ENCODE measurements at places on chromosomes 1 and 21. TPM values are rescaled to one million over a fixed set of nuclear protein-coding genes. Genes with fewer than 3 reads are reported as not detected.

Gene KCNK1
- 9.7 TPM for total RNA-seq

Gene C1orf174
- 25.3 TPM for total RNA-seq

Gene CD160
- total RNA-seq, result not detected

Gene SH2D5
- 0.53 TPM for total RNA-seq

DNA sequence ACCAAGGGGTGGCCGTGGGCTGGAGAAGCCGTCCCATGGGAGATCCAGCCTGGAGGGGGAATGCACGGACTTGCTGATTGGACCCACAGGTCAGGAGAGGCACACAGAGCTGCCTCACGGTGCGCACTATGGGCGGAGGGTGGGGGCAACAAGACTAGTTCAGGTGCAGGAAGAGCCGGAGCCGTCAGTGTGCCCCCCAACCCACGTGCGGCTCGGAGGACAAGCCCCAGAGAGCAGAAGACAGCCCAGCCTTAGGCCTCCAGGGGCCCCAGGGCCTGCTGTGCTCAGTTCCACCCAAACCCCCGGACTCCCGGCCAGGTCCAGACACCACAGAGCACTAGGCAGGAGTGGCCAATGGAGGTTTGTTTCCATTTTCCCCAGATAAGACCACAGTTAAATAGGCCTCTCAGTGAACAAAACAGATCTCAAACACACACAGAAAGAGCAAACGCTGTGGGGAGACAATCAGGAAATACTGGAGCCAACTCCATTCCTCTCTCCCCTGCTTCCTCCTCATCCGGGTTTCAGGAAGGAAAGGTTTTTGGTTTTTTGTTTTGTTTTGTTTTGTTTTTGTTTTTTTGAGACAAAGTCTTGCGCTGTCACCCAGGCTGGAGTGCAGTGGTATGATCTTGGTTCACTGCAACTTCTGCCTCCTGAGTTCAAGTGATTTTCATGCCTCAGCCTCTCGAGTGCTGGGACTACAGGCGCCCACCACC lies 84.2 kb downstream of the ADSS2 start:
- peaks cover 9% of the 10 kb centered on the region for H3K4me1 ChIP-seq
- no peak overlapping the region for H3K4me3 ChIP-seq
- H3K27me3 ChIP-seq, result peaks cover 14% of the 10 kb centered on the region
- H3K36me3 ChIP-seq, result peaks cover 2% of the 10 kb centered on the region

- no peaks in the 10 kb centered on the region for H3K27me3 ChIP-seq
- no peak for DNase-seq
- no peak overlapping the region for H3K4me3 ChIP-seq
- H3K27ac ChIP-seq, result no peak overlapping the region
- H3K4me1 ChIP-seq, result no peaks in the 10 kb centered on the region
Measured at GRCh38 chr21:44356636-44357035, 3.2 kb downstream of the TRPM2 start.

DNA sequence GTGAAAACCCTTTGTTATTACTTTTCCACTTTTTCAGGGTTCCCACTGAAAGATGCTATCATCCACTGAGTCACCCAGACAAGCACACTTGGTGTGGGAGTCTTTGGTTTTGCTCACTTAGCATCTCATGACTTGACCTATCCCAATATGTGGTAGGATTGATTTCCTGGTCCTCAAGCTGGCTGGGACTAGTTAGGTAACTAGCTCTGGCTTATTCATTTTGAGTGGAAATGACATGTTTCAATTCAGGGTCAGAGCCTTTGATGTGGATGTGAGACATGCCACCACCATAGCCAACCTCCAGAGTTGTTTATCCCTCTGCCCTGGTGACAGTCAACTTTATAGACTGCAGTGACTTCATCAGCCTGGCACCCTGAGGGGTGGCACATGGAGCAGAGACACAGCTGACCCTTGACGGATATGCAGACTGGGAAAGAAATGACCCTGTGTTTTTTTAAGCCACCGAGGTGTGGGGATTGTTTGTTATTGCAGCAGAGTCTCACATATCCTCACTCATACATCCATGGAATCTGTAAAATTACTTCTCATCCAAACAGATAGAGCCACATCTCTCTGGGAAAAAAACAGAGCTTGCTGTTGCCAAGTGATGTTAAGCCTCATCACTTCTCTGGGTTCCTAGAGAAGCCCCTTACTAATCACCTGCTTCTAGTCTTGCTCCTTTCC lies 699.9 kb downstream of the MATN1 start:
- H3K27me3 ChIP-seq, result peaks cover 3% of the 10 kb centered on the region
- no peaks in the 10 kb centered on the region for H3K4me1 ChIP-seq
- no peaks in the 10 kb centered on the region for H3K36me3 ChIP-seq
- no peak for DNase-seq
- H3K4me3 ChIP-seq, result no peak overlapping the region
- no peak overlapping the region for H3K27ac ChIP-seq

- H3K4me3 ChIP-seq, result no peak overlapping the region
- H3K4me1 ChIP-seq, result no peaks in the 10 kb centered on the region
- no peak for DNase-seq
- no peak overlapping the region for H3K27ac ChIP-seq
- H3K36me3 ChIP-seq, result no peaks in the 10 kb centered on the region
- peaks cover 11% of the 10 kb centered on the region for H3K27me3 ChIP-seq
Measured at GRCh38 chr21:36571556-36571955, 91.6 kb upstream of the CLDN14 start.

- H3K4me3 ChIP-seq, result no peak overlapping the region
- H3K27me3 ChIP-seq, result peaks cover 27% of the 10 kb centered on the region
- no peaks in the 10 kb centered on the region for H3K36me3 ChIP-seq
Measured at GRCh38 chr1:203589171-203589570, 37.5 kb upstream of the ATP2B4 start.

- H3K27me3 ChIP-seq, result no peaks in the 10 kb centered on the region
- no peak overlapping the region for H3K27ac ChIP-seq
- H3K4me3 ChIP-seq, result no peak overlapping the region
Measured at GRCh38 chr1:110047463-110047862, 13.0 kb downstream of the STRIP1 start.

DNA sequence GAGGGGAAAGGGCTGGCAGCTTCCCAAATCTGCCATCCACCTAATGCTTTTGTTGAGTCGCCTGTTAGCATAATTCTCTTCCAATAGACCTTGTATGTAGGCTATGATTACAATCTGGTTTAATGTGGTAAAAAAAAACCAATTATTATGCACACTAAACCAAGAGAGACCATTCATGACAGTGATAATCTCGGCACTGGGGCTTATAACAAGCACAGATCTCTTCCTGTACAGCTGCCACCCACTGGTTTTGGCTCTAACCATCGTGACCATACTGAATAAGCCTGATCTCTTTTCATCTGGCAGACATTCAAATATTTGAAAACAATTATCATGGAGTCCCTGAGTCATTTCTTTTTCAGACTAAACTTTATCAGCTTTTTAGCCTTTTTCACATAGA lies 12.0 kb upstream of the SYT14 start:
- H3K27ac ChIP-seq, result no peak overlapping the region
- no peak for DNase-seq
- H3K4me1 ChIP-seq, result no peaks in the 10 kb centered on the region

- peaks cover 1% of the 10 kb centered on the region for H3K36me3 ChIP-seq
- no peak for DNase-seq
- H3K27ac ChIP-seq, result no peak overlapping the region
- peaks cover 40% of the 10 kb centered on the region for H3K27me3 ChIP-seq
- peaks cover 2% of the 10 kb centered on the region for H3K4me1 ChIP-seq
- H3K4me3 ChIP-seq, result peak overlapping the region; percentile 74
Measured at GRCh38 chr21:25560891-25561290, 46.4 kb downstream of the MRPL39 start.

DNA sequence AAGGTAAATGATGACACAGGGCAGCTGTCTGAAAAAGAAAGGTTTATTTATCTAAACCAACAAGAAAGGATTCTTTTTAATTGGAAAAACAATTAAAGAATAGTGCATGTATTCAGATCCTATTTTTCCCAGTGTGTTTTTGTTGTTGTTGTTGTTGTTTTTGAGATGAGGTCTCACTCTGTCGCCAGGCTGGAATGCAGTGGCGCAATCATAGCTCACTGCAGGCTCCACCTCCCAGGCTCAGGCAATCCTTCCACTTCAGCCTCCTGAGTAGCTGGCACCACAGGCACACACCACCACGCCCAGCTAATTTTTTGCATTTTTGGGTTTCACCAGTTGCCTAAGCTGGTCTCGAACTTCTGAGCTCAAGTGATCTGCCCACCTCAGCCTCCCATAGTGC lies 22.1 kb downstream of the NEK2 start:
- H3K27me3 ChIP-seq, result peaks cover 14% of the 10 kb centered on the region
- no peak overlapping the region for H3K27ac ChIP-seq
- peaks cover 7% of the 10 kb centered on the region for H3K4me1 ChIP-seq
- H3K36me3 ChIP-seq, result no peaks in the 10 kb centered on the region

GRCh38 chr1:15848143-15848928 lies 829 bp downstream of the SPEN start:
- H3K4me1 ChIP-seq, result peaks cover 18% of the 10 kb centered on the region
- H3K36me3 ChIP-seq, result no peaks in the 10 kb centered on the region
- H3K4me3 ChIP-seq, result peak overlapping the region; percentile 98
- H3K27ac ChIP-seq, result peak overlapping the region; percentile 99
- H3K27me3 ChIP-seq, result no peaks in the 10 kb centered on the region

- H3K4me1 ChIP-seq, result no peaks in the 10 kb centered on the region
- DNase-seq, result no peak
- no peak overlapping the region for H3K27ac ChIP-seq
- no peaks in the 10 kb centered on the region for H3K27me3 ChIP-seq
- H3K36me3 ChIP-seq, result no peaks in the 10 kb centered on the region
Measured at GRCh38 chr1:215899901-215900300, 332.8 kb downstream of the KCTD3 start.

- peaks cover 4% of the 10 kb centered on the region for H3K4me1 ChIP-seq
- peaks cover 2% of the 10 kb centered on the region for H3K27me3 ChIP-seq
- DNase-seq, result no peak
Measured at GRCh38 chr1:224519874-224520273, 85.3 kb upstream of the WDR26 start.

DNA sequence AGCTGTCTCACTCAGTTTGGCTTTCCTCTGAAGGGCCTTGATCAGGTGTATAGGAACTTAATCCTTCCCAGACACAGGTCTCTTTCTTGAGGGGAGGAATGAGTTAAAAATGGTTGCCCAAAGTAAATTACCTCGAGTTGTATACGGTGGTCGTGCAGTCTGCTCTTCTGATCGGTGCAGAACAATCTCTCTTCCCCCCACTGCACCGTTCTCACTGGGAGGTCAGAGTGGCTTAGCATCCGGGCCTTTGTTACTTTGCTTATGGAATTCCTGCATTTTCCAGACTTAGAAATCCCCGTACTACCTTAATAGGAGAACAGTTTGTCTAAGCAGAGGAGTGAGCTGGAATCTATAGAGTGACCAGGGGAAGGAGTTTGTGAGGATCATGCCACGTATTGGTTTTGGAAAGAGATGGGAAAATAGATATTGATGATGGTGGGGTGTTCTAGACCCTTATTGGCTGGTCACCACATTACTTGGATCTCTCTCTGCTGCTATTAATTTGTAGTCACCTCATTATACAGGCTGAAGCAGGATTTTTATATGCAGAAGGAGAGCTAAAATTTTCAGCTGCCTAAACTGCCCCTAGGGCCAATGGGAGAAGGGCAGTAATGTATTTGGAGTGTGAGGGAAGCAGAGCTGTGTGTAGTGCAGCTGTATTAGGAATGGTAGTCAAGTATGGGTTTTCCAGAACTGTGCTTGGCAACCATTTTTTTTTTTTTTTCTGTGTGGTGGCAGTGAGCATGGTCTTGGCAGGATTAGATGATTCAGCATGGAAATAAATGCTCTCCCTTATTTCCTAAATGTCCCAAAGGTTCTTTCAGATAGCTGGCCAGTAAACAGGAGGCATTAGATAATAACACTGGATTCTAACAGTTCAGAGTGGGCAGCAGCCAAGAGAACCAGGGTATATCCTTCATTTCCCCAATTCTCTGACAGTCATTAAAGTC lies 81.5 kb downstream of the NDUFS5 start:
- H3K27ac ChIP-seq, result no peak overlapping the region
- H3K4me3 ChIP-seq, result no peak overlapping the region
- peaks cover 28% of the 10 kb centered on the region for H3K4me1 ChIP-seq
- no peak for DNase-seq

GRCh38 chr1:41766041-41766440 lies 152.7 kb downstream of the HIVEP3 start:
- H3K36me3 ChIP-seq, result no peaks in the 10 kb centered on the region
- no peak overlapping the region for H3K27ac ChIP-seq
- no peak overlapping the region for H3K4me3 ChIP-seq
- no peaks in the 10 kb centered on the region for H3K4me1 ChIP-seq

- H3K4me1 ChIP-seq, result no peaks in the 10 kb centered on the region
- H3K27me3 ChIP-seq, result peaks cover 28% of the 10 kb centered on the region
- H3K27ac ChIP-seq, result no peak overlapping the region
- H3K4me3 ChIP-seq, result no peak overlapping the region
- no peak for DNase-seq
- no peaks in the 10 kb centered on the region for H3K36me3 ChIP-seq
Measured at GRCh38 chr1:65799601-65800000, 6.9 kb downstream of the PDE4B start.

DNA sequence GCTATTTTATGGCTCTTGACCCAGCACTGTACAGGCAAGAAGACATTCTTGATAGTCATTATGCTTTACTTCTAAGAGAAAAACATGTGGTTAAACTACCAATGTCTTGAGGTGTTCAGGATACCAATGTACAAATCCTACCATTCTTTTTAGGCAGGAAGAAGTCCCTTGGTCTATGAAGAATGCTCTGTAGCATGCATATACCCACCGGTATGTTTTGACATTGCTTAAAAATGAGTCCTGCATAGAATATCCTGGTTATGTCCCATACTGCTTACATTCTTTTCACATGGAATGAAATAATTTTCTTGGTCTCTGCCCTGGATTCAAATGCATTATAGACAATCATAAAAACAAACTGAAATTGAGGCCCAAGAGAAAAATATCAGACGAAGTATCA lies 4.8 kb downstream of the KRTAP27-1 start:
- no peak for DNase-seq
- no peak overlapping the region for H3K4me3 ChIP-seq
- no peak overlapping the region for H3K27ac ChIP-seq
- no peaks in the 10 kb centered on the region for H3K4me1 ChIP-seq
- no peaks in the 10 kb centered on the region for H3K27me3 ChIP-seq

DNA sequence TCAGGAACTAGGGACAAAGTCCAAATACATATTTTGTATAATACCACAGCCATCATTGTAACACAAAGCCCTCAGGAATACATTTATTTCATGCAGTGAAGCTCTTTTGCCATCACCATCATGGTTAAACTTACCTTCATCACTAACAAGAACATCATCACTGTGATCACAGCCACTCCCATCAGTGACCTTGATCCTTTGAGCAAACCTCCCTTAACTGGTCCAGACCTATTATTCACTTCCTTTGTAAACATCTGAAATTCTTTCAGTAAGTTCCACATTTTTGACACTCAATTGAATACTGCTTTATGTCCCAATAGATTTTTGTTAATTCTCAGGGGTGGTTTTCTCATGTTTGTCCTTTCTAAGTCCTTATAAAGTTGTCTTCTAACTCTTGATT lies 16.2 kb upstream of the KPRP start:
- no peak overlapping the region for H3K4me3 ChIP-seq
- H3K4me1 ChIP-seq, result no peaks in the 10 kb centered on the region
- peaks cover 3% of the 10 kb centered on the region for H3K36me3 ChIP-seq
- no peaks in the 10 kb centered on the region for H3K27me3 ChIP-seq
